ENCODE measurements at places on chromosomes 1 and 21. TPM values are rescaled to one million over a fixed set of nuclear protein-coding genes. Genes with fewer than 3 reads are reported as not detected.

- no peak for DNase-seq
These were observed 72.5 kb downstream of the ARHGEF10L start for GRCh38 chr1:17611991-17612390.

DNA sequence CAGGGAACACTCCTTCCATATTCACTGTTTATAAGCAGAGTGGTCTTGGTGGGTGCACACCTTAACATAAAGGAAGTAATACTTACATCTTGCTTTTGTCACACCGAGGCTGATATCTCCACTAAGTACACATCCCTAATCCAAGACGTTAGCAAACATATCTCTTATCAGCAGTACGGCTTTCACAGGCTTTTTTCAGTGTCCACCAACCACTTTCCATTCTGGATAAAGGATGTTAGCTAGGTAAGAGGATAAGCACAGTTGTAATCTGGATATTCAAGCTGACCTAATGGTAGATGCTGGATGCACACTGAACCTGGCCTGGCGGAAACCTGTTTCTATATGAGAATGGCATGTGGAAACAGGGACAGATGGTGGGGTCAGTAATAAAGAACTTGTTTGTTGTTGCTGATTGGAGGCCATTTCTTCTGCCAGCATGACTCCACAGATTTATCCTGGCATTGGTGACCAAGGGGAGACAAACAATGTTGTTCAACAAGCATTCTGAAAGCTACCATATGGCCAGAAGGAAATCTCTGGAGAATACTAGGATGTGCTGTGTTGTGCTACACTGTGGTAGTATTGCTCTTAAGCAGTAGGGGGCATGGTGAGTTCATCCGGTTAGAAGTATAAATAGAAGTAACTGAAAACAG lies 416.4 kb downstream of the PTBP2 start:
- peak; percentile 32 for DNase-seq

- no peak for DNase-seq
These were observed 14.2 kb downstream of the MTOR start for GRCh38 chr1:11248169-11248568.

GRCh38 chr1:11355559-11356475 lies 82.8 kb downstream of the UBIAD1 start:
- DNase-seq, result no peak

GRCh38 chr1:61322008-61322744 lies 239.8 kb downstream of the NFIA start:
- DNase-seq, result no peak

- DNase-seq, result no peak
These were observed 6.5 kb downstream of the ACTRT2 start for GRCh38 chr1:3027611-3028371.

GRCh38 chr1:244768186-244768585 lies 67.3 kb upstream of the COX20 start:
- no peak for DNase-seq

- no peak for DNase-seq
These were observed 342.8 kb downstream of the RPS6KC1 start for GRCh38 chr1:213393860-213394259.

DNA sequence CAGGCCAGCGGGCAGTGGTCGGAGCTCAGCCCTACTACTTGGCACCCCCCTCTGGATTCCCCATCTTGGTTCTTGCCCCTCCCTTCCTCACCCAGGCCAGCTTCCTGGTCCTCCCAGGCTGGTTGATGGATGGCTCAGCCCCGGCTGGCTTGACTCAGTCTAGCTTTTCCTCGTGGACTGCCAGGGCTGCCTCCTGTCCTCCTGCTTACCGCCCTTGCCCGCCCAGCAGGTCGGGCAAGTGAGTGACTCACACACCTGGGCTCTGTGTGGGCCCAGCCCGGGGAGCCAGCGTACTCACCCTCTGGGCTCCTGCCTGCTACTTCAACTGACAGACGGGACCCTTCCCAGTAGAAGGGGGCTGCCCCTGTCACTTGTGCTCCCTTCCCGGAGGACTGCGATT lies 19.5 kb upstream of the ARHGEF10L start:
- no peak for DNase-seq

The DDAH1 gene
- polyA plus RNA-seq, result 50.0 TPM

The NOS1AP gene
- polyA plus RNA-seq, result 1.1 TPM

The PDC gene
- polyA plus RNA-seq, result 0.27 TPM

Data from hindlimb muscle (tissue), 1 donor.